ENCODE measurements at places on chromosomes 7 and 10. TPM values are rescaled to one million over a fixed set of nuclear protein-coding genes. Genes with fewer than 3 reads are reported as not detected.

DNA sequence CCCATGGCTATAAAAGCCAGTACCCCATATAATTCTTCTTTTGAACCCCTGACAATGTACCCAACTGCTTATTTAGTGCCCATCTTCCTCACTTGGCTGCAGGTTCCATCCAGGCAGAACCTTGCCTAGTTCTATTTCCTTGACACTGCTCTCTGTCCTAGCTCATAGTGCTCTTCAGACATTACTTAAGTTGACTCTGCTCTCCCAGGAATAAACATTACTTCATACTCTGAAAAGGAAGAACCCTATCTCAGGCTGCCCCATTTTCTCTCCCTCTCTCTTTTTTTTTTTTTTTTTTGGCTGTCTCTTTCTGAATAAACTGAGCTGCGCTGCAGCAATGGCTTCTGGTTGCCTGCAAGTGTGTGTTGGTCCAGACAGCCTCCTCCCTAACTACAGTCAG, 21.0 kb downstream of the ACTA2 start:
- DNase-seq, result no peak

- no peak for DNase-seq
Measured at GRCh38 chr7:102472126-102473041, 6.3 kb downstream of the POLR2J start.

The NCF1 gene
- 100 TPM for total RNA-seq

DNA sequence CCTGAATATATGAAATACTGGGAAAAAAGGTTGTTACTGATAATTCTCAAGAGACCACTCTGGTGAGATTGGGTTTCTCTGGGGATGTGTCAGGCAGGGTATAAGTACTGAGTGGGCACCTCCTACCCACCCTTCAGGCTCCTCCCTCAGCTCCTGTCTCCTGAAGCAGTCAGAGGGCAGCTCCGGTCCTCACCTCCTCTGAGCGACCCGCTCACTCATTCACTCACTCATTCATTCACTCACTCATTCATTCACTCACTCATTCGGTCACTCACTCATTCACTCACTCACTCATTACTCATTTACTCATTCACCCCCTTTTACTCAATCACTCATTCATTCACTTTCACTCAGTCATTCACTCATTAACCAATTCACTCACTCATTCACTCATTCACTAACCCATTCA, 6.9 kb upstream of the PFKP start:
- no peak for DNase-seq

The HABP2 gene
- total RNA-seq, result not detected

Measured in OCI-LY7 (cell line).